Putamen (tissue), 1 donor: ENCODE measurements at places on chromosomes 2 and 18.
A peak's percentile ranks its signal among the peaks of the same experiment; 100 is the strongest.

DNA sequence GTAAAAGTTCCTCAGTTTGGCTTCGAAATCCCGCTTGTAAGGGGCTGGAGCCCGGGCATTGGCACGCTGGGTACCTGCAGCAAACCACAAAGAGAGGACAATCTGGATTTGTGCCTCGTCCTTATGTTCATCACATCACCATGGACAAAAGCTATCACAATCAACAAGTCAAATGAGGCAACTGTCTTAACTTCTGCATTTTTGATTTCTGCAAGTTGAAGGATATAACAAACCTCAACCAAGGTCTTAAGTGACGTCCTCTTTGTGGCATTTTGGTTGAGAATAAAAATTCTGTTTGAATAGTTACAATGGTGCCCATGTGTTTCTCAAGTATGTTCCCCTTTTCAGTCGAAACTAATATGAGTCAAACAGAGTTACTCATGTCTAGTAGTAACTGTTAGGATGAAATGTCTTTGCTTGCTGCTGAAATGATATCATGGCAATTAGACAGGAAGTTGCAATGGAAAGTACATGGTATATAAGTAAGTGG, 70.8 kb upstream of the STK17B start:
- no peak for DNase-seq

DNA sequence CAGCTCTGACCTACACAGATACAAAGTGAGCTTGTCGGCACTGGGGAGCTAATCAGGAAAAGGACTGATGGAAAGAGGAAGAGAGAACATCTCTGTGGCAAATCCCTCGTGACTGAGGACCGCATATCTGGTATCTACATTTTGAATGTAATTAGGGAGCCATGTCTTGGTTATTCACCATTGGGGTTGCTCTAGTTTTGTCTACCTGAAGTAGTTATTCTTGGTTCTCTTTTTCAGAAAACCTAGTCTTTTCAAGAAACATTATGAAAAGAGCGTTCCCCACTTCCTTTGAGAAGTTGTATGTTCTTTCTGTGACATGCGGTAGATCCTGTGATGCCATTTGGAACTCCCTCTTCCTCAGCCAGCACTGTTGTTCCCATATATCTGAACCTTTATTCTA, 104.4 kb downstream of the DOCK10 start:
- DNase-seq = no peak

GRCh38 chr18:49855711-49856415, 42.5 kb upstream of the ACAA2 start:
- no peak for DNase-seq

GRCh38 chr2:156563994-156564753, 128.0 kb downstream of the GPD2 start:
- no peak for DNase-seq

- DNase-seq = no peak
These were observed 58.9 kb upstream of the STK17B start for GRCh38 chr2:196230061-196230854.

GRCh38 chr2:169046440-169047151, 15.5 kb upstream of the ABCB11 start:
- DNase-seq = no peak

DNA sequence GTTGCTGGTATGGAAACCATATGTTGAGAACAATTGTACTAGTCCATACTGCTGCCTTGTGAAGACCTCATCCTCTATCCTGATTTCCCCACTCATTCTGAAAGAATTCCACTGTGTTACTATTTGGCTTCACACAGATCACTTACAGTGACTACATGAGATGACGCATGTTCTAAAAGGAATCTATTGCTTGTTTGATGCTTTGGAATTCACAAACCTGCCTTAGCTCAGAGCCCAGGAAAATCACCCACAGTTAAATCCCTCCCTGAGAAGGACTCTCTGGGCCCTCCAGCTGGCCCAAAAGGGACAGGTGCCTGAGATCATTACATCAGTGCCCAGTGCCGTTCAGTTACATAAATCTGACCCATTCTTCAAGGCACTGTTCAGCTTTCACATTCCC, 45.3 kb downstream of the KLHL29 start:
- DNase-seq = no peak

- no peak for DNase-seq
These were observed 18.1 kb downstream of the CPSF3 start for GRCh38 chr2:9441556-9441955.

GRCh38 chr18:75141166-75141565, 67.8 kb downstream of the PTGR3 start:
- no peak for DNase-seq

GRCh38 chr2:109158237-109158636, 29.2 kb downstream of the SH3RF3 start:
- no peak for DNase-seq

DNA sequence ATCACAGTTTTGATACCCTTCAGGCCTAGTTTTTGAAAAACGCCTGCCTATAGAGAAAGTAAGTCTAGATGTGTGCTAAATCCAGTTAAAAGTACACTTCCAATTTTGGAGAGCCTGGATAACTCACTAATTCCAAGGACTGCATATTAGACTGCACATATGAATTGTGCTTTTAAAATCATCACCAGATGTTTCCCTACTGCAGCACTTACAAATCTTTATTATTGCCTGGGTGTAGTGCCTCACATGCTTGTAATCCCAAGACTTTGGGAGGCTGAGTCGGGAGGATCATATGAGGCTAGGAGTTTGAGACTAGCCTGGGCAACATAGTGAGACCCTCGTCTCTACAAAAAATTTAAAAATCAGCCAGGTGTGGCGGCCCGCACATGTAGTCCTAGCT, 35.9 kb upstream of the HTR2B start:
- no peak for DNase-seq

DNA sequence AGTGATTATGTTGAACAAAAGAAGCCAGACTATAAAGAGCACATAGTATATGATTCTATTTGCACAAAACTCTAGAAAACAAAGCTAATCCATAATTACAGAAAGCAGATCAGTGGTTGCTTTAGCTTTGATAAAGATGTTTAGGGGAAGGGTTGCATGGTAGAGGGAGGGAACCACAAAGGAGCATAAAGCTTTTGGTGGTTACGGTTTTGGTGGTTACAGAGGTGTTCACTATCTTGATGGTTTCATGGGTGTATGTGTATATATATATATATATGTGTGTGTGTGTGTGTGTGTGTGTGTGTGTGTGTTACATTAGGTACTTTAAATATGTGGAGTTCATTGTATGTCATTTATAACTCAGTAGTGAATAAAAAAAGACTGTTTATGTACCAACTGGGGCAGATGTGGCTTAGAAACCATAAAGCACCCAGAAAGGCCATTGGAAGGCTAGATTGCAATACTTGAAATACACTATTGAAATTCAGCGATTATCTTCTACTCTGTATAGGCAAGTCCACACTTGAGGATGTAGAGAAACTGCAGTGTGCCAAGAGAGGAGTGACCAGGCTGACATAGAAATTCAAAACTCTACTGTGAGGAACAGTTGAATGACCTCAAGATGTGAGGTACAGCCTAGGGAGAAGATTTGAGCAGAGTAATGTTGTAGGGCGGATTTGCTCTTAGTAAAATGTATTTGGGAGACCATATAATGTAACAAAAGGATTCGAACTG, 60.6 kb downstream of the CAB39 start:
- no peak for DNase-seq

DNA sequence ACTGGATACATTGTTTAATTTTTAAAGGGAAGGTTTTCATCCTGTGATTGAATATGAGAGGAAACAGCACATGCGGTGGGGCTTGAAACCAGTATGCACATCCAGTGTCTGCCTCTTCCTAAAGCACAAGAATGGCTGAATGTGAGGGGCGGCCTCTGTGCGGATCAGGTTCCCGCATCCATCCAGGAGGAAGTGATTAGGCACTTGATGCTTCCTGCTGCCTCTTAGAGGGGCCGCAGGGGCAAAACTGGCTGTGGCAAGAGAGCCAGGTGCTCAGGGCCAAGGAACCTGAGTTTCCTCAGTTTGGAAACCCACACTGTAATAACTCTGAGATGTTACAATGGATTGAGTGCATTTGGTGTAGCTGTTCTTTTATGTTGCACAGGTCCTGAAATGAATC, 48.8 kb downstream of the THNSL2 start:
- no peak for DNase-seq

- DNase-seq = no peak
These were observed 154.6 kb downstream of the THADA start for GRCh38 chr2:43441195-43441594.

DNA sequence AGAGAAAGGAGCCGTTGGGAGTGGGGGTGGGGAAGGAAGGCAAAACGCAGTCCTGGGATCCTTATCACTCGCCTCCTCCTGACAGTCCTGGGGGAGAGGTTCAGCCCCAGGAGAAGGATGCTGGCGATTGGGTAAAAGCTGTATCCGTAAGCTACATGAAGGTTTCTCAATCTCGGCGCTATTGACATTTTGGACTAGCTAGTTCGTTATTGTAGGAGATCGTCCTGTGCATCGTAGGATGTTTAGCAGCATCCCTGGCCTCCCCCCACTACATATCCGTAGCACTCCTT, 511 bp upstream of the TP53I3 start:
- DNase-seq = no peak

- no peak for DNase-seq
These were observed 7.6 kb upstream of the UXS1 start for GRCh38 chr2:106201661-106202060.

DNA sequence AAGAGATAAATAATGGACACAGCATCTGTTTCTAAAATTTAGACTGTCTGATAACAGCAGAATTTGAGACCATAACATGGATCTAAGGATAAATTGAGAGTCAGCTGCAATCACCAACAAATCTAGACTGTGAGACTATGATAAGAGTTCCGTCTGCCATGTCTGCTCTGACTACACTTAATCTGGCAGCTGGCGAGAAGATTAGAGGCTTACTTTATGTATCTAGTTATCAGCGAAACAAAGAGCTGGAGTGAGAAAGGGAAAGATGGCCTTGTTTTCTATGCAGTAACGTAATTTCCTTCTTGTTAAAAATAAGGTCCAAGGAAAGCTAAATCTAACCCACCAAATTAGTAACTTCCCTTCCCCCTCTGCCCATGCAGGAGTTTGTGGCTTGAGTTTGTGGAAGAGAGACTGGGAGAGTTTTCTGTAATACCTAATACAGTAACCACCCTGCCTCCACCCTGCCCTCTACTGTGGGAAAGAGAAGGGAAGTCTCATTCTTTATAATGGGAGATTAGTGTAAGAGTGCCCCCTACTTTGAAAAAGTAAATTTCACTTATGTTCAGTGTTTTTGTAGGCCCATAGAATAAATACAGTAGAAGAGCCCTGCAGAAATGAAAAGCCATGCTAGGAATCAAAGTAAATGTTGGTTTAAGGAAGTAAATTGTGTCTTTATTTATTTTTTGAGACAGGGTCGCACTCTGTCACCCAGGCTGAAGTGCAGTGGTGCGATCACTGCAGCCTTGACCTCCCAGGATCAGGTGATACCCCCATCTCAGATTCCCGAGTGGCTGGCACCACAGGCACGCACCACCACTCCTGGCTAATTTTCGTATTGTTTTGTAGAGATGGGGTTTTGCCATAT, 27.5 kb downstream of the EML4 start:
- peak; percentile 27 for DNase-seq

GRCh38 chr2:69111076-69111475, 98.1 kb downstream of the ANTXR1 start:
- DNase-seq = no peak

GRCh38 chr18:38552732-38553321, 987.2 kb upstream of the CELF4 start:
- DNase-seq = no peak

GRCh38 chr2:227106845-227107759, 56.9 kb downstream of the COL4A4 start:
- DNase-seq = peak; percentile 11
